ENCODE measurements at places on chromosomes 7 and 10.

- ATAC-seq, result no peak
Measured at GRCh38 chr7:86913709-86914108, 145.7 kb downstream of the ELAPOR2 start.

DNA sequence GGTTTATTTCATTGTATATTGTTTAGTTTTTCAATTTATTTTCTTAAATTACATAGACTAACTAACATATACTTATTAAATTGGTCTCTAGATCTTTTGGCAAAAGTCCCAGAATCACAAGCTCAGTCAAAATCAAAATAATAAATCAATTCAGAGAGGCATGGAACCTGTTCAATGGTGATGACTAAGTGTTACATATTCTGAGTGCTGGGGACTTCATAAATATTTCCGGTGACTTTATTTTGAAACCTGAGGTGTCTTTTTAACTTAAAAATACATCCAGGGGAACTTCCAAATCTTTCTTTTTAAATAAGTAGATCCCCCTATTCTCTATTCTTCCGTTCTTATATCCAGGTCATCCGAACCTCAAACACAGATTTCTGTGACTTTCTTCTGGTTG lies 89.6 kb upstream of the ZNF804B start:
- ATAC-seq, result no peak

DNA sequence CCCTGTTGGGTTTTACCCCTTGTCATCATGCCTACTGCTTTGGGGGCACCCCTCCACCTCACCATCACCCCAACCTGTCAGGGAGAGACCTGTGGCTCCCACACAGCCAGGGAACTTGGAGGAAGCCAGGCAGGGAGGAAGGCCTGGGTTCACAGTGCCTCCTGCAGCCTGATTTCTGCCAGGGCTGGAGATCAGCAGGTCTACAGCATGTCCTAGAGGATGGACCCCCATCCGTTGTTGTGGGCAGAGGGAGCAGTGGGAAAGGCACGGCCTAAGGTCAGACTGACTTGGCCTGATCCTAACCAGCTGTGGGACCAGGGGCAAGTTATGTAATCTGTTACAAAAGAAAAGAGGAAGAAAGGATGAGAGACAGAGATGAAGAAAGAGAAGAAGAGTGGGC lies 28.2 kb downstream of the ZCCHC24 start:
- ATAC-seq, result no peak

GRCh38 chr7:50649259-50649885 lies 84.2 kb upstream of the DDC start:
- ATAC-seq, result no peak

DNA sequence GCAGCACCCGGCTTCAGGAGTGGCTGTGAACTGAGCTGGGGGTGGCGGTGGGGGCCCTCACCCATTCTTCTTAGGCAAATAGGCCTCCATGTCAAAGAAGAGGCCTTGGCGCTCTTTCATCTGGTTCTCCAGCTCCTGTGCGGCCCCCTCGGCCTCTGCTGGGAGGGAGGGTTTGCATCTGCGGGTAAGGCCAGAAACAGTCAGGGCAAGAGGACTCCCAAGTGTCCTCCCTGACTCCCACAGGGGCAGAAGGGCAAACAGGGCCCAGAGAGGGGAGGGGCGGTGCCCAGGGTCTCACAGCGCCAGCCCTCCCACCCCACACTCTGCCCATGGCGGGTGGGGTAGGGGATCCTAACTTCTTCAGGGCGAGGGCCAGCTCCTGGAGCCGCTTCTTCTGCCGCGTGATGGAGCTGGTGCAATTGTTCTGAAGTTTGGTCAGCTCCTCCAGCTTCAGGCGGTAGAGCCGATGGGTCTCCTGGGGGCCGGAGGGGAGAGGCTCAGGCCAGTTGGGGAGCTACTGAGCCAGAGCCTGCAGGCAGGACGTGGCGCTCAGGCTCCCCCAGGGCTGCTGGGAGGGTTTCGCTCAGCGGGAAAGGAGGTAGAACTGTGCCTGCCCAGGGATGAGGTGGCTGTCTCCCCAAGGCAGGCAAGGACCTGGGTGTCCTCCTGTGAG lies 2.2 kb downstream of the TMEM120A start:
- no peak for ATAC-seq

DNA sequence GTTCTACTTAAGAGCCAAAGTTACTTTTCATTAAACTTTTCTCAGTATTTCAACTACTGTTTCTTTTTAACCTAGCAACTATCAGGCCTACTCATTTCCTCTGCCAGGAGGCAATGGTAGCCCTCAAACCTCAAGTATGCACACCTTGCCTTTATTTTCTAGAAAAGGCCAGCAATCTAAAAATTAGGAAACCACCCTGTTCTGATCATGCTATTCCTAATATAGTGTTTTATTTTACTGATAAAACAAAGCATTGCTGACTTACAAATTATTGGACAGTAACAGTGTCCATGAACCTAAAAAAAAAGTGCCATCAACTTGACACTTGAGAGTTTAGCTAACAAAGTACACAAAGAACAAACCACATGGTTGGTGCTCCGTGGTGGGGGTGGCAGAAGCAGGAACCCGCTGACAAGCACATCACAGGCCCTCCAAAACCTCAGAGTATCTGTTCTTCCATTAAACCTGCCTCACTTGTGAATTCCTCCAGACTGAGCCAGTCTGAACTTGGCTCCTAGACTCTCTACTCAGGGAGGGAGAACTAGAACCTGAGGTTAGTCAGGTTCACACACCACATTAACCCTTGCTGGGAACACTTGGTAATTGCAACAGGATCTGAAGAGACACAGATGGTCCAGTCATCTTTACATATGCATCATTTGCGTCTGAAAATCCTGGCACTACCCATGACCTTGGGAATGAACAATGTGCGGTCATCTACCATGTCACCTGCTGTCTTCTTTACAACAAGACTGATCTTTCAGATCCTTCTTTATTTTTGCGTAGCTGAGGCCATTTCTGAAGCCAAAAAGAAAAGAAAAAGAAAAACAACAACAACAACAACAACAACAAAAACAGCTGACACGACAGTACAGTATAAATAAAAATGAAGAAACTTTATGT lies 31.9 kb downstream of the PIP4K2A start:
- peak; percentile 38 for ATAC-seq

- no peak for ATAC-seq
Measured at GRCh38 chr7:143393267-143394041, 12.3 kb downstream of the ZYX start.

Measured in motor neuron (in vitro differentiated cells).